ENCODE measurements at places on chromosomes 4 and X.
A peak's percentile ranks its signal among the peaks of the same experiment; 100 is the strongest.

- DNase-seq, result no peak
Observed at GRCh38 chr4:13218326-13218958, 265.7 kb downstream of the RAB28 start.

GRCh38 chr4:14152834-14153519 lies 525.5 kb upstream of the BOD1L1 start:
- DNase-seq, result no peak

GRCh38 chrX:153814591-153815315 lies 15.6 kb downstream of the PDZD4 start:
- DNase-seq, result no peak

GRCh38 chr4:106172861-106173260 lies 143.1 kb downstream of the TBCK start:
- DNase-seq, result no peak

- no peak for DNase-seq
Observed at GRCh38 chrX:129706400-129707072, 32.2 kb upstream of the XPNPEP2 start.

- no peak for DNase-seq
Observed at GRCh38 chr4:81896936-81897335, 425.2 kb upstream of the RASGEF1B start.

- no peak for DNase-seq
Observed at GRCh38 chrX:13652287-13652793, 601 bp upstream of the TCEANC start.

DNA sequence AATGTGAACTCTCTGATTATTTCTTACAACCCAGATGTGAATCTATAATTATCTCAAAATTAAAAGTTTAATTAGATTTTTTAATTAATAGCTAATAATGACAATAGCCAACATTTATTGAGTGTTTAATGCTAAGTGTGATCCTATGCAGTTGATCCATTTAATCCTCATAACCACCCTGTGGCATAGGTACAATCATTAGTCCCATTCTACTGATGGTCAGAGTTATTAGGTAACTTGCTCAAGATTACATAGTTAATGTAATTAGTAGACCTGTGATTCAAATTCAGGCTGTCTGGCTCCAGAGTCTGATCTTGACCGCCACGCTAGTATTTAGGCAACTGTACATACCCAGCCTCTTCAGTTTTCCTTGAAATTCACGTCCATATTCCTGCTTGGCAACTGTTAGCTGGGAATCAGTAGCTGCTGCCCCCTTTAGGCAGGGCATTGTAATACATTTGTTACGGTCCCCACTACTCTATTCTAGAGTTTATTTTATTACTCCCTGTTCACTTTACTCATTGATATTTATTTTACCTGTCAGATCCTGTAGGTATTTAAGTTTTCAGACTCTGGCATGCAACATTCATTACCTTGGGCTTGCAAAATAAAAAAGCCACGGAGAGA lies 20.6 kb upstream of the TEC start:
- DNase-seq, result no peak

GRCh38 chr4:162847945-162848549 lies 318.6 kb downstream of the NAF1 start:
- DNase-seq, result no peak

DNA sequence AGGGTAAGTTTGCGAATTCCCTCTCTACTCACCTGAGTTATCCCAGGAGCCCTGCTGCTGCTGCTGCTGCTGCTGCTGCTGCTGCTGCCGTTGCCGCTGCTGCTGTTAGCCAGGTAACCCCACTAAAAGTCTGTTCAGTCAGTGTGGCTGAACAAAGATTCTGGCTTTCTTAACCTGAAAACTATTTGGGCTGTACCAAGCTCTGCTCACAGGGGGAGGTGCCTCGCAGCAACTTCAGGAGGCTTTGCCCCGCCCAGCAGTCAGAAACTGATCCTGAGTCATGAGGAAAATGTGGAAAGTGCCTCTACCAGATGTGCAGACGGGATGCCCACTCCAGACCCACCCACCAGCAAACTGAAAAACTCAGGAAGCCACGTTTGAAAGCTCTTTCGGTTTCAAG lies at the start of gene CAPN6:
CAPN6 (minus strand) TSS at position 145 of the 400 bp plus-strand sequence. CDS start 6,547 bp downstream, outside the sequence.
- peak; percentile 2 for DNase-seq

DNA sequence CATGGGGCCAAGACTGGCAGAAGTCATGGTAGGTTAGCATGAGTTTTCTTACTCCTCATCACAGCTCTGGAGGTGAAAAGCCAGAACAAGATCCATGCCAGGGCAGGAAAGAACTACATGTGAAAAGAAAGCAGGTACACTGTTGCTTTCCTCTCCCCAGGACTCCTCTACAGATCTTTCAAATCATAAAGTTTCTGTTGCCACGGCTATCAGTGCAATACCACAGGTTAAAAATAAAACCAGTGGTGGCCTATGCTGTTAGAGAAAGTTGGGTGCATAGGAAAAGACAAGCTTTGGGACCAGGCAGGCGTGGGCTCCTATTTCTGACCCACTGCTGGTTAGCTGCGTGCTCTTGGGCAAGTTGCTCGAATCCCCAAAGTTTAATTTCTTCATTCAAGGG lies 81.4 kb downstream of the SH3RF1 start:
- no peak for DNase-seq

GRCh38 chr4:10243856-10244255 lies 127.3 kb upstream of the WDR1 start:
- DNase-seq, result no peak

DNA sequence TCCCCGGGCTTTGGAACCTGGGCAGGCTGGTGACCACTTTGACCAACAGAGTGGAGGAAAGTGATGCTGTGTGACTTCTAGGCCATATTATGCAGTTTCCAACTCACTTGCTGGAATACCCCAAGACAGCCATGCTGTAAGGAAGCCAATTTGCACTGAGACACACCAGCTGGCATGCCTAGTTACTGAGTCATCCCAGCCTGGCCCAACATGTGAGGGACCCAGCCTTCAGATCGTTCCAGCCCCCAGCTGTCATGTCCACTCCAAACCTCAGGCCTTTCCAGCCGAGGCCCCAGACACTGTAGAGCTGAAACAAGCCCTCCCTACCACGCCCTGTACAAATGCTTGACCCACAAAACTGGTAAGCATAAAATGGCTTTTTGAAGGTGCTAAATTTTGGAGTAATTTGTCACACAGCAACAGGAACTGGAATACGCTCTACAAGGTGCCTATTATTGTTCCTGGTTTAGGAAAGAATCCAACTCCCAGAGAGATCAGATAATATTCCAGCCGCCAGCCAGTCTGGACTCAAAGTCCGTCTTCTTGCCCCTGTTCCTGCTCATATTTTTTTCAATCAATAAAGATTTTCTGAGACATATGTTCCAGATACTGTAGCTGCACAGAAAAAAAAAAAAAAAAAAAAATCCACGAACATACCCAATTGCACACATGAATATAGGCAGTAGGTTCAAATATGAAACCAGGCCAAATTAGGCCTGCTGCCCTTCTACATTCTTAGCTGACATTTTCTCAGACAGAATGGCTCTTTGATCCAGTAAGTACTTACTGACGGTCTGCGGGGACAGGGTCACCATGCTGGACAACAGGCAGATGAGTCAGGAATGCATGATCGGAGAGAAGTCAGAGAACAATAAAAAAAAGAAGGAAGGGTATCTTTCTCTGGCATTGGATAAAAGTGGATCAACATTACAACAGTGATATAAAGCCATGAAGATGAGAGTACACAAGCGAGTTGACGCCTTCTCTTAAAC lies 35.1 kb downstream of the SH3KBP1 start:
- DNase-seq, result no peak

DNA sequence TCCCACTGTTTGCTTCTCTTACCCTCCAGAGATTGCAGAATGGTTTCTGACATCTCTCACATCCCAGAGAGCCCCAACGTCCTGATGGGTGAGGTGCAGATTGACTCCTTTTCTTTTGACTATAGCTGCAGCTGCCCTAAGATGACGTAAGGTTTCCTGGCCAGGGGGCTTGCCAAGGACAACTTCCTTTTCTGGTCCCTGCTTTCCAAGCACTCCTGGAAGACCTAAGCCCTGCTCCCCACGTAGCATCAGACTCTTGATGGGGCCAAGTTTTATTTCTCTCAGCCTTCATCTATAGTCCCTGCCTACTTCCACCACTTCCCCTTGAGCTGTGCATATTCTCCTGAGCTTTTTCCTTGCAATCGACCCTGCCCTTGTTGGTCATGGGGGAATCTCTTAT lies 497.7 kb downstream of the IDS start:
- DNase-seq, result no peak

GRCh38 chrX:27186671-27187070 lies 276.5 kb downstream of the PPP4R3C start:
- no peak for DNase-seq

- DNase-seq, result no peak
Observed at GRCh38 chr4:147760176-147760575, 28.3 kb downstream of the ARHGAP10 start.

Measured in right renal cortex interstitium (tissue), 3 donors.